ENCODE measurements at places on chromosomes 16 and 17.

- peak overlapping the region; percentile 86 for H3K27ac ChIP-seq
- peaks cover 70% of the 10 kb centered on the region for H3K4me1 ChIP-seq
- peak; percentile 92 for DNase-seq
- H3K4me3 ChIP-seq: no peak overlapping the region
- H3K36me3 ChIP-seq: peaks cover 60% of the 10 kb centered on the region
These were observed 7.7 kb downstream of the CDH1 start for GRCh38 chr16:68744744-68745280.

DNA sequence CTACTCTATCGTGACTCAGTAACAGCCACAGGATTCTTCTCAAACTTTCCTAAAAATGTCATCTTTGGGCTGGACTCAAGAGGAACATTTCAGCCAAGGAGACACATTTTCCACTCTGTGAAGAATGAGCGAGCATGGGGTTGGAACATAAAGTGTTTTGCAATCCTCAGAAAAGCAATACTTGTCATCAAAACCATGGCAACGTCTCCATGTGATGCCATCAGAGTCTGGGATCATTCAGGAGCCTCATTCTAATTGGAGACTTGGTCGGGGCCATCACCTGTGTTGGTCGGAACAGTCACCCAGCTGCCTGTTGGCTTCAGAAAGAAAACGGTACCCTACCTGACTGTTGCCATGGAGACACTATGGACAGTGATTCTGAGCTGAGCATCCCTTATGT, 25.5 kb downstream of the MYOCD start:
- no peaks in the 10 kb centered on the region for H3K4me1 ChIP-seq
- no peak for DNase-seq
- H3K27ac ChIP-seq: no peak overlapping the region
- H3K36me3 ChIP-seq: no peaks in the 10 kb centered on the region
- no peak overlapping the region for H3K4me3 ChIP-seq

DNA sequence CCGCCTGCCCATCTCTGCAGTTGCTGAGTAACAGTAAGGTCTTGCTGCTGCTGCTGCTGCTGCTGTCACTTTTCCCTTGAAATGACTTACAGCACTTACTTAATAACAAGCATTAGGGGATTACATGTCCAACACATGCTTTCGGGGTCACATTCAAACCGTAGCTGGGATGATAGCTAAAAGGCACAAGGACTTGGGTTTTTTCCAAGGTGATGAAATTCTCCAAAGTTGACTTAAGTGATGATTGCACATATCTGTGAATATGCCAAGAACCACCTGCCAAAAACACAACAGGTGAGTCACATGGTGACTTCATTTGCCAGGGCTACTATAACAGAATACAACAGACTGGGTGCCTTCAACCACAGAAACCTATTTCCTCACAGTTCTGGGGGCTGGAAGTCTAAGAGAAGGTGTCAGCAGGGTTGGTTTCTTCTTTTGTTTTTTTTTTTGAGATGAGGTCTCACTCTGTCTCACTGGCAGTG, 121.9 kb upstream of the TNRC6C start:
- no peak overlapping the region for H3K4me3 ChIP-seq
- H3K36me3 ChIP-seq: no peaks in the 10 kb centered on the region
- H3K27me3 ChIP-seq: no peaks in the 10 kb centered on the region
- DNase-seq: peak; percentile 37

- no peaks in the 10 kb centered on the region for H3K27me3 ChIP-seq
- peaks cover 68% of the 10 kb centered on the region for H3K36me3 ChIP-seq
- no peak for DNase-seq
- H3K4me1 ChIP-seq: peaks cover 4% of the 10 kb centered on the region
These were observed 6.6 kb downstream of the NDEL1 start for GRCh38 chr17:8442310-8442709.

GRCh38 chr16:52383119-52383518, 163.8 kb downstream of the TOX3 start:
- no peaks in the 10 kb centered on the region for H3K27me3 ChIP-seq
- no peak overlapping the region for H3K4me3 ChIP-seq
- H3K27ac ChIP-seq: no peak overlapping the region
- H3K4me1 ChIP-seq: no peaks in the 10 kb centered on the region
- DNase-seq: no peak

DNA sequence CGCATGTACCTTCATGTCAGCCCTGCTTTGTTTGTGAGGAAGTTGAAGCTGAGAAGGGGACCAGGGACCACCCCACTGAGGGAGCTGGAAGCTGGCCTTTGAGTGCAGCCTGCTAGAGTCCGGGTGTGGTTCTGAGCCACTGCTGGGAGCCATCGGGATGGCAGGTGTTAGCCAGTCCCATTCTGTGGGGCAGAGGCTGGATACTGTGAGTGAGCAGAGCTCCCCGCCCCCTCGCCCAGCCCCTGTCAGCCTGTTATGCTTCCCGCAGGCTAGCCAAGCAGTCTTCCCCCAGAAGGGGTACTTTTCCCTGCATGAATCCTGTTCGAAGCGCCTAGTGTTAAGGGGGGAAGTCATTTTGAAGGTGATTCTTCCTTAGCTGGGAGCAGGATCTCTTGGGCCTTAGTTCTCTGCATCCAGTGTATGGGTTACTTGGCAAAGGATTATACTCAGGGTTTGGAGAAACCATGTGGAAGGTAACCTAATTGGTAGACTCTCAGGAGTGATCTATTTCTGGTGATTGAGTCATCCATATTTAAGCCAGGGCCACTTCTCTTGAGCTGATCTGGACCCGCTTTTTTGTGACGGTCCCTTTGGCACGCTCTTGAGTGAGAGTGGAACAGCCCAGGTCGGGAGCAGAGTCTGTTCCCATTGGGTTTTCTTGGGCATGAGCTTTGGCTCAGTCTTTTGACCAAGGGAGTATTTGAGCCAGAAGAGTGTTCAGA, 23.8 kb downstream of the AKAP1 start:
- H3K36me3 ChIP-seq: peaks cover 42% of the 10 kb centered on the region
- H3K27me3 ChIP-seq: no peaks in the 10 kb centered on the region
- peak overlapping the region; percentile 58 for H3K27ac ChIP-seq
- no peak overlapping the region for H3K4me3 ChIP-seq
- no peak for DNase-seq
- peaks cover 15% of the 10 kb centered on the region for H3K4me1 ChIP-seq

- H3K4me3 ChIP-seq: no peak overlapping the region
- no peaks in the 10 kb centered on the region for H3K36me3 ChIP-seq
- H3K27ac ChIP-seq: no peak overlapping the region
- H3K27me3 ChIP-seq: no peaks in the 10 kb centered on the region
- H3K4me1 ChIP-seq: no peaks in the 10 kb centered on the region
- no peak for DNase-seq
These were observed 16.2 kb downstream of the MLYCD start for GRCh38 chr16:83915081-83915480.

Measured in RWPE2 (cell line).